ENCODE measurements at places on chromosomes 2 and 18.
A peak's percentile ranks its signal among the peaks of the same experiment; 100 is the strongest.

GRCh38 chr2:40095000-40095399 is 315.9 kb upstream of the THUMPD2 start:
- DNase-seq, result no peak

- peak; percentile 71 for DNase-seq
Measured at GRCh38 chr2:68423966-68424650, 43.0 kb downstream of the FBXO48 start.

- peak; percentile 8 for DNase-seq
Measured at GRCh38 chr2:233354971-233355574, 779 bp downstream of the DGKD start.

DNA sequence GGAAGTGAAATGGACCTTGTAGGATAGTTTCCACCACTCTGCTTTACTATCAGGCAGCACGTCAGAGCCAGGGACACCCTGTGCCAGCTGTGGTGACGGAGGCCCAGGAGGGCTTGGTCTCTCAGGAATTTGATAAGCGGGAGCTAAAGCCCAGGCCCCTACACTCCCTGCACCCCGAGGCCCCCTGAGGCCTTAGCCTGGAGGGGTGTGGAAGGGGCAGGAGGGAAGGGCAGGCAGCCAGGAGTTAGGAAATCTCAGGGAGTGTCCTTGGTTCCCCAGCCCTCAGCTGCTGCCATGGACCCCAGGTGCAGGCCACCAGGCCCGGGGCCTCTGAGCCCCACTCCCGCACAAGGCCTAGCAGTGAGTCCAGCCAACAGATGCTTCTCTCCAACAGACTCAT is 38.2 kb downstream of the PDIA6 start:
- no peak for DNase-seq

DNA sequence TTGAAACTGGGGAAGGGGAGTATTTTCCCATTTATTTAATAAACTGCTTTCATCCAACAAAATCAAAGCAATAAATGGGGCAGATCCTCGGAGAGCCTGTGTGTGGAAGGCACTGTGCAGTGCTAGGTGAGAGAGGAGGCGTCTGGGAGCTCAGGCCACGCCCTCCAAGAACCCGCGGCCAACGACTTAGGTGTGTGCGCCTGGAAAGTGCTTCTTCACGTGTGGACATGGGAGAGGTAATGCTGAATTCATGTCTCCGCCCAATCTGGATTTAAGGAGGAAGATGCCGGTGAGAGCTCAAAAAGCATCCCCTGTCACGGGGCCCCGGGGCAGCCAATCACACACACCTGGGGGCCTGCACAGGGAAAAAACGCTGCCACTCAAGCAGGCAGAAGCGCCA is 77.4 kb downstream of the HDAC4 start:
- no peak for DNase-seq

- no peak for DNase-seq
Measured at GRCh38 chr2:237648016-237648381, 20.6 kb downstream of the LRRFIP1 start.

GRCh38 chr2:215418064-215418963 is 17.6 kb downstream of the FN1 start:
- no peak for DNase-seq

GRCh38 chr18:48948112-48949049 is 2.4 kb downstream of the SMAD7 start:
- DNase-seq, result peak; percentile 45

- DNase-seq, result peak; percentile 23
Measured at GRCh38 chr2:222319586-222320435, 21.0 kb upstream of the PAX3 start.

- no peak for DNase-seq
Measured at GRCh38 chr2:119377993-119378345, 11.2 kb downstream of the DBI start.

GRCh38 chr2:143559147-143559546 is 429.9 kb downstream of the ARHGAP15 start:
- no peak for DNase-seq

DNA sequence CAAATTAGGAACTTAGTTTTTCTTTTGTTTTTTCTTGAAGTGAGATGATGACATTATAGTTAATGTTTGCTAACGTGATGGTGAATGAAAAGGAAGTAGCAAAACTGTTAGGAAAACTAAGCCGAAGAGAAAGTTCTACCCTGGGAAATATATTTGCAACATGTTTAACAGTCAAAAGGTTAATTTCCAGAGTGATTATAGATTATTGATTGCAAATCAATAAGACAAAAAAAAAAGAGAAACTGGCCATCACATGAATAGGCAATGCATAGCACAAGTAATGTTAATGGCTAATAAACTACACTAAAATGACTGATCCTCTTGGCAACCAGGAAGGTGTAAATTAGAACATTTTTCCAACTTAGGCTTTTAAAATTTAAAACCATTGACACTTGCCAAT is 26.0 kb upstream of the AMMECR1L start:
- no peak for DNase-seq

GRCh38 chr18:37491526-37491925 is 74.1 kb downstream of the CELF4 start:
- no peak for DNase-seq

DNA sequence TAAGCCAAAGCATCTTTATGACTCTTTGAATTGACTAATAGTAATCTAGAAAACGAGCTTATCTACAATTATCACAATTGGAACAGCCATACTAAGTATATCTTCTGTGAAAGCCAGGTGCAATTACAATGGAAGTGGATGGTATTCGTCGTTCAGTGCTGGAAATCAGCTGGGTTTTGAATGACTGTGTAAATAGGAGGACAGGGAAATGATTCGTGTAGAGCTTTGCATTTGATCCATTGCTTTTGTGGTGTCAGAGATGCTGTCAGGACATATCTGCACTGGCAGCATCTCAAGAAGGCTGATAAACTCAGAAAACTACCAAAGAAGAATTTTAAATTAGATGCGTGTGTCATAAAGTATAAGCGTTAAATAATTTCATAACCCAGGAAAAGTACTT is 187.1 kb downstream of the ZNF407 start:
- DNase-seq, result no peak

DNA sequence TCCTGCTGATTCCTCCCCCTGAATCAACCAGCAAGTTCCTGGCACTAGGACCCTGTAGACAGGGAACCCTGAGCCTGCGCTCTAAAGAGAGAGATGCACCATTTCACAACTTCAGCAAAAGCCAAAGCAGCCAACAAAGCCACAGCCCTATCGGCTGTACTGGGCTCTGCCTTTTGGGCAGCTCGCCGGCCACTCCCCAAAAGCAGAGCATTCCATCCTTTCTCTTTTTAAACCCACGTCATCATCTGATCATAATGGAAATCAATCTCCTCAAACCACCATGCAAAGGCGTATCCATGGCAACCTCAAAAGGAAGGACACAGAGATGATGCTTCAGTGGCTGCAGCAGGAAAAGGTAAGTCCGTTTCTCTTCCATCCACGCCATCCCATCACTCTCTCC is 5.3 kb upstream of the DCTN1 start:
- no peak for DNase-seq

- DNase-seq, result no peak
Measured at GRCh38 chr2:51410331-51410730, 378.4 kb upstream of the NRXN1 start.

- DNase-seq, result no peak
Measured at GRCh38 chr18:3666526-3667254, 216.7 kb downstream of the TGIF1 start.

DNA sequence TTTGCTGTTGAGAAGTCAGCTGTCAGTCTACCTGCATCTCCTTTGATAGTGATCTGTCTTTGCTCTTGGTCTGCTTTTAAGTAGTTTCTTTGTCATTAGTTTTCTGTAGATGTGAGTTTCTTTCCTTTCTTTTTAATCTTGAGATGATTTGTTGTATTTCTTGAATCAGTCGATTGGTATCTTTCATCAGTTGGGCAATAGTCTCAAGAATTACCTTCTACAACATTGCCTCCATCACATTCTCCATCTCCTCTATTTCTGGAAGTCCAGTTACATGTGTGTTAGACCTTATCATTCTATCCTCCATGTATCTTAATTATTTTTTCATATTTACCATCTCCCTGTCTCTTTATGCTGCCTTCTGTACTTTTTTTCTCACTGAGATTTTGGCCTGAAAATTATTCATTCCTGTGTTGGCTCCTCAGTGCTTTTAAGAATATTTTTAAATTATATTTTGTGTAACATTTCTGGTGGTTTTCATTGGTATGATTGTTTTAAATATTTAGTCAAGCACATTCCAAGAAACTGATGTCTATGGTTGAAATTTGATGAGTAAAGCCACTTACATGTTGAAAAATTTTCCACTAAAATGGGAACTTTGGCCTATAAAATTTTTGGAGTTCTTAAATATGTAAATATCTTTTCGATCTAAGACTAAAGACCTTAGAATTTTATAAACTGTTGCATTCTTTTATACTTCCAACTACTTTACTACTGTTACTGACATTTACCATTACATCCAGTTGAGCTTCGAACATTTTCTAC is 239.5 kb upstream of the MGAT5 start:
- DNase-seq, result no peak

DNA sequence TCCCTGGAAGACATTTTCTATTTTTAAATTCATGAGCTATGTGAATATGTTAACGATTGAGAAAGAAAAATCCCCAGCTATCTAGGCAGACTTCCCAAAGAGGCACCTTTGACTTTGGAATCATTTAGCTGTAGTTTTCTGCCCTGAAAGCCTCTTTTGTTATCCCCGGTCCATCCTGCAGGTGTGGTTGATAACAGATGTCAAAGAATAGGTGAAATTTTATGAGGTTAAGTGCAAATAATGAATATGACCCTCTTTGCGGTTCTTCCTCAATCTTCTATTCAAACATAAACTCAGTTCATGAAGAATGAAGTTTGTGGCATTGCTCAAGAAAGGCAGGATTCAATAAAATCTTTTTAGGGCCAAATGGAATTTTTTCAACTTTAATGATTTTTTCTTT is 51.6 kb upstream of the ATP8B1 start:
- no peak for DNase-seq

GRCh38 chr2:98376301-98376910 is 30.1 kb downstream of the CNGA3 start:
- no peak for DNase-seq

DNA sequence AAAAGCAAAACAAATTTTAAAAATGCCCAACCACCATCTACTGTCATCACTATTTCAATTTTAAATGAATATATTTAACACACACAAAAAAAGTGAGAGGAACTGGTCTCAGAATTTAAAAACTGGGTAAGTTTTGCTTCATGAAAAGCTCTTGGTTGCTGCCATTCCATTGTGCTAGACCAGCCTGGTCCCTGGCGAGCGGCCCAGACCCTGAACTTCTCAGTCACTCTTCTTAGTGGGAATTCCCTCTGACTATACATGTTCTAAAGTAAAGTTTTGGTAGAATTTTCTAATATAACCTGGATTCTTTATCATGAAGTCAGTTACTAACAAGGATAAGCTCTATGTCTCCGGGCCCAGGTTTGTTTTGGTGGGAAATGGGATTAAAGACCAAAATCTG is 34.8 kb upstream of the TMEM177 start:
- DNase-seq, result no peak

- DNase-seq, result no peak
Measured at GRCh38 chr2:145724311-145724898, 1204.5 kb upstream of the ZEB2 start.

DNA sequence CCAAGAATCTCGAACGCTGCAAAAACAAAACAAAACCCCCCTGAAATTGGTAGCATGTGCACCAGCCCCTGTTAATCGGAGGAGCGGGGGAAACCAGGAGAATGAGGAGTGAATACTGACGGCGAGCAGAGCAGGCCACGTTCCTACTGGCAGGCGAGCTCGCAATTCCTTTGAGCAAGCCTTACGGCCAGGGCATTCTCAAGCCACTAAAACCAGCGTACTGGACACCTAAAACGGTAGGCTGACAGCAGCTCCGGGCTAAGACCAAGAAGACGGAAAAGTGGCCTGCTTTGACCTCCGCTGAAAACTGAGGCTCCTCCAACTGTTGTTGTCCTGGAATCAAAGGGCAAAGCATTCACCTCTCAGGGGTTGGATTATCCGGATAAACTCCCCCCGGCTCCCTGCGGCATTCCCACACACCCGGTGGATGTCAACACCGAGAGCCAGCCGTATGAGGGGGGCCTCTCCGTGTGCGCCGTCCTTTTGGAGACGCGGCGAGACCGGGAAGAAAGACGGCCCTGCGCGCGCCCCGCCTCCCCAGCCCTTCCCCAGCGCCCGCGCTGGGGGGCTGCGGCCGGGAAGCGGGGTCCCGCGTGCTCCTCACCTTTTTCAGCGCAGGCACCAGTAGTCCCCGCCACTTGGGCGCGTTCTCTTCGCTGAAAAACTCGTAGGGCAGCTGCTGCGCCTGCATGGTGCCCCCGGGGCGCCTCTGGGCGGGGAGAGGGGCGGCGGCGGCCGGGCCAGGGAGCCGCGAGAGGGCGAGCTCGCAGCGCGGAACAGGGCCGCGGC is 925 bp downstream of the SOS1 start:
- DNase-seq, result peak; percentile 67

GRCh38 chr18:35577045-35577848 is 4.3 kb upstream of the GALNT1 start:
- DNase-seq, result peak; percentile 81

- DNase-seq, result no peak
Measured at GRCh38 chr2:3422161-3422779, 42.8 kb downstream of the TRAPPC12 start.

DNA sequence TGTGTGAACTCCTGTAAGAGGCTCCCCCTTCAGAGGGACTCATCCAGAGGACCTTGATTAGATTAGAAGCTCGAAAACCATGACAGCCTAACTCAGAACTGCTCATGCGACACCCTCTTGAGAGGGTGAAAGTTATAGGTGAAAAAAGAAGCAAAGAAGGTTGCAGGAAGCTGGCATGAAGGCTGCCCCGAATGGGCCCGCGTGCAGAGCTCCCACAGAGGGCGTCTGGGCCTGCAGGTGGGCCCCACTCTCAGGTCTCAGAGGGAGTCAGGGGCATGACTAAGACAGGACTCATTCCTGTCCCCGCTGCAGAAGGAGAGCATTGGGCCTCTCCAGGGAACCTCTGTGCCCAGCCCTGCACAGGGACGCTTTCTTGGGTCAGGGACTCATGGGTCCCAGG is 235.4 kb downstream of the EIPR1 start:
- DNase-seq, result no peak

DNA sequence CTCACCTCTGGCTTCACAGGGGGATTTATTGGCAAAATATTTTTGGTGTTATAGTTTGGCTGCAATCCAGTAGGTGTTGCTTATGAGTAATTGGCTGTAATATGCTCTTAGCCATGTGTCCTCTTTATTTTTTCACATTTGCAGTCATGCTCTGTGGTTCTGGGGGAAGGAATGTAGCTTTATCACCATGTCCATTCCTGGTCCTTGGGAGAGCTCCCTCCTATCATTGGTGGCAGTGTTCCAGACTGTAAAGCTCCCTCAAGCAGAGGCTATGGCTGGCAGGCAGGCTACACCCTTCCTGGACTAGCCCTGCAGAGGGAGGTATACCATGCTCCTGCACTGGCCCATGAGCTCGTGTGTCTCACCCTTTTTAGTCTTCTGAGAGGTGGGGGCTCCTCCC is 120.0 kb upstream of the FSIP2 start:
- no peak for DNase-seq

- DNase-seq, result no peak
Measured at GRCh38 chr2:203809084-203809521, 58.5 kb upstream of the CTLA4 start.

DNA sequence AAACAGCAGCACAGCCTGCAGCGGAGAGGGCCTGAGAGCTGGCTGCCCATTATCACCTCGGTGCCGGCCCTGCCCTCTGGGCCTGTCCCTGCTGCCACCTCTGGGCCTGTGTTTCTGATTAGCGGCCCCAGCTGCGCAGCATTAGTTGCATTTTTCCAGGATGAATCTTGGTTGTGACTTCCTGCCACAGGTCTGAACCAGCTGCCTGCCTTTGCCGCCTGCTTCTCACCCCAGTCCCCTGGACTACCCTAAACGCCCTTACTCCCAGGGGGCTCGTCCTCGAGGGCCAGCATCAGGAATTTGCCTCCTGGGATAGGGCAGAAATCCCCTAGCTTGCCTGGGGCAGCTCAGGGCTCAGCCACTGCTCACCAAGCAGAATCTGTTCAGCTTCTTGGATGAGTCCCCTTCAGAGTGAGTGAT is 342.8 kb downstream of the DYSF start:
- no peak for DNase-seq
